ENCODE measurements at places on chromosomes 12 and 14. TPM values are rescaled to one million over a fixed set of nuclear protein-coding genes. Genes with fewer than 3 reads are reported as not detected.

DNA sequence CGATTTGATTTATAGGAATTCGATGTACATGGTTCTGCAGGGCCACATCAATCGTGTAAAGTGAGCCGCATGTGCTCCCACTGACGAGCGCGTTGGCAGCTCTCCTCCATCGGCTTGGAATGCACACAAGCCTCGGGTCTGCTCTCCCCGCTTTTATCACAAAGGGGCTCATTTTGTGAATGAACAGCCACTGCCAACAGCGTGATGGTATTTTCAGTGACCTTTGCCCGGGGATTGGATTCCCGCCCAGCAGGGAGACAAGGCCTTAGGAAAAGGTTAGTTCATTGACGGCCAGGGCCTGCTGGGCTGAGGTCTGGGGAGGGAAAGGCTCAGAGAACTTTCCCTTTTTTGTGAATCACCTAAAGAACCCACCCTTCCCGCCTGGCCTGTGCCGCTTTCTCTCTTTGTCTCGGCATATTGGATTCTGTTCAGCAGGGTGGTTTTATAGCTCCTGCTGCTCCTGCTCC, 232.1 kb downstream of the MSRB3 start:
- no peaks in the 10 kb centered on the region for H3K36me3 ChIP-seq
- H3K4me1 ChIP-seq, result peaks cover 16% of the 10 kb centered on the region
- peak; percentile 57 for DNase-seq
- H3K27ac ChIP-seq, result peak overlapping the region; percentile 81
- H3K27me3 ChIP-seq, result no peaks in the 10 kb centered on the region

DNA sequence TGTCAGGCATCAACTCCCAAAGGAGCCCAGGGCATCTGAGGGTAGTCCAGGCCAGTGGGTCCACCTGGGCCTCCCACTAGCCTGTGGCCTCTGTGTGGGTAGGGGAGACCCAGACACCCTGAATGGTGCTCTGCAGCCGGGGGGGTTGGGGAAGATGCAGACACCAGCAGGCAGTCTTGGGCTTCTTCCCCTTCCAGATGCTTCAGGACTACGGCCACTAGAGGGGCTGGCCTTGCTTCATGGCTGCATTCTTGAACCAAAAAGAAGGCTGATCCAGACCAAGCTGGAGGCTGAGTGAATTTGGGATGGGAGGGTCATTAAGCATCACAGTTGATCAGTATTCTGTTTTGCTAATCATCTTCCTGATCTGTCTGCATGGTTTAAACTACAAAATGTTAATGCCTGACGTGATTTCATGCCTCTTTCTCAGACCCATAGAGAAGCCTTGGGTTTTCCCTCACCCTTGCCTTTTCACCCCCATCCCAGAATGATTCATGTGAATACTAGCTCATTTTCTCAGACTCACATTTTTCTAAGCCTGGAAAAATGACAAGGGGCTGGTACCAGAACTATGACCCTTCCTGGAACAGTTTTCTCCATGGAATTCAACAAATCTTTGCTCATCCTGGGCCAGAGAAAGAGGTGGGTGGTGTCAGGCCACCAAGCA, 134.2 kb downstream of the NTF3 start:
- H3K4me1 ChIP-seq, result peaks cover 8% of the 10 kb centered on the region
- H3K27me3 ChIP-seq, result no peaks in the 10 kb centered on the region
- no peak for DNase-seq
- H3K4me3 ChIP-seq, result no peak overlapping the region

- H3K27ac ChIP-seq, result no peak overlapping the region
- peaks cover 6% of the 10 kb centered on the region for H3K4me1 ChIP-seq
- H3K36me3 ChIP-seq, result no peaks in the 10 kb centered on the region
- no peak overlapping the region for H3K4me3 ChIP-seq
- no peaks in the 10 kb centered on the region for H3K27me3 ChIP-seq
Measured at GRCh38 chr14:89576145-89576927, 159.3 kb upstream of the FOXN3 start.

DNA sequence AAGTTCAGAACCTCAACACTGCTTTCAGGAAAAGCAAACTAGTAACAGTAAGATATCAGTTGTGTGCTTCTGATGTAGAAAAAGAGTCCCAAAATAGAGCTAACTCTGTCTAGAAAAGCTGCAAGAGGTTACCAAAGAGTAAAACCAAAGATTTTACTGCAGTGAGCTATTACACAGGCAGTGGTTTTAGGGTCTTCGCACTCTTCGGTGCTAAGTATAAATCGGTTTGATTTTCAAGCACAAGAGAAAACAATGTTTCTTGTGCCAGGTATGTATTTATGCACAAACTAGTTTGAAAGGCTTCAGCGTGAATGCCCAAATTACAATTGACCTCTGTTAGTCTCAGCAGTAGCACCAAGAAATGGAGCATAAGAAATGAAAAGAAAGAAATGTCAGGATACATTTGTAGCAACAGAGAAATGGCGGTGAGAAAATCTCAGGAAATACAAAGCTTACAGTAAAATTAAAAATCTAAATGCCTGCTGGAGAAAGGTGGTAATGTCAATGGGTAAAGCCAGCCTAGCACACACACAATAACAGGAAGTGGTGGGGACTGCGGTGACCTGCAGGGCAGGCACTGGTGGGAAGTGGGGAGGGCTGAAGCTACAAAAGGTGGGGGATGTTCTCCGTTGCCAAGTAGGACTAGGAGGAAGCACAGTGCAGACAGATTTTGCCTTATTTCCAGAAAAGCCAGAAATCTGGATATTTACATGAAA, 18.0 kb upstream of the DYRK2 start:
- no peaks in the 10 kb centered on the region for H3K36me3 ChIP-seq
- no peak overlapping the region for H3K4me3 ChIP-seq

- H3K27me3 ChIP-seq, result no peaks in the 10 kb centered on the region
- peaks cover 8% of the 10 kb centered on the region for H3K4me1 ChIP-seq
- no peaks in the 10 kb centered on the region for H3K36me3 ChIP-seq
- no peak overlapping the region for H3K4me3 ChIP-seq
- no peak for DNase-seq
Measured at GRCh38 chr12:25866586-25867378, 91.7 kb upstream of the RASSF8 start.

DNA sequence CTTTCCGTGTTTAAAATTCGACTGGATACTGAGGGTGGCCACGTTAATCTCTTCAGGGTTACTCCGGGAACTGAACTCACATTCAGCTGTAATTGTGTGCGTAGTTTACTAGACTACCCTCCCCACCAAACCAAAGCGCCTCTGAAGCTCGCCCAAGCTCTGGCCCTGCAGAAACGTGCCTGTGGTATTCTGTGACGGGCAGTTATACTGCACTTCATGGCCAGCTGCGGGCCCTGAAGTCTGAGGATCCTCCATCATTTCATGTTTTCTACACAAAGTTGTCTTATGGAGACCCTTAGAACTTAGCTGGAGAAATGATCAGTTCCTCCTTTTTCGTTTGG, 688 bp downstream of the ZNF26 start:
- H3K27me3 ChIP-seq, result no peaks in the 10 kb centered on the region
- peaks cover 8% of the 10 kb centered on the region for H3K4me1 ChIP-seq
- H3K4me3 ChIP-seq, result peak overlapping the region; percentile 53
- no peak for DNase-seq

GRCh38 chr14:100224229-100224866, 14.6 kb upstream of the YY1 start:
- H3K4me3 ChIP-seq, result no peak overlapping the region
- no peaks in the 10 kb centered on the region for H3K27me3 ChIP-seq
- H3K27ac ChIP-seq, result peak overlapping the region; percentile 87
- H3K4me1 ChIP-seq, result peaks cover 36% of the 10 kb centered on the region
- H3K36me3 ChIP-seq, result no peaks in the 10 kb centered on the region

DNA sequence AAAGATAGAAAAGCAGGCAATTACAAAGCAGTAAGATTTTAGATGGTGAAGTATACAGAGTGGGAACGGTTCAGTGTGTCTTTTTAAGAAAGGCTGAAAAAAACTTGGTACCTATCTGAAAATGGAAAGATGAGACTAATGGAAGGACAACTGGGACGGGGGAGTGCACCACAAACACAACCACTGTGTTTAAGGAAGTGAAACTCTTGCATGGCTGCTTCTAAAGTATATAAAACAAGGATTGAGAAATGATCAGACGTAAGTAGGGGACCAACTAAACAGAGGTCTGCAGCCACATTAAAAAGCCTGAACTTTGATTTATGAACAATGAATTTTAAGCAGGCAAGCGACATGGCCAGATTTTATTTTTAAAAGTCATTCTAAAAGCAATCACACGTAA, 328.6 kb downstream of the MDGA2 start:
- no peak overlapping the region for H3K27ac ChIP-seq
- peaks cover 7% of the 10 kb centered on the region for H3K4me1 ChIP-seq

GRCh38 chr14:33237115-33237740, 298.5 kb downstream of the NPAS3 start:
- DNase-seq, result no peak
- H3K4me3 ChIP-seq, result no peak overlapping the region
- H3K4me1 ChIP-seq, result no peaks in the 10 kb centered on the region
- H3K27me3 ChIP-seq, result no peaks in the 10 kb centered on the region

GRCh38 chr12:117111821-117112595, 12.8 kb upstream of the TESC start:
- H3K4me3 ChIP-seq, result no peak overlapping the region
- no peak overlapping the region for H3K27ac ChIP-seq
- no peaks in the 10 kb centered on the region for H3K36me3 ChIP-seq
- no peaks in the 10 kb centered on the region for H3K4me1 ChIP-seq

DNA sequence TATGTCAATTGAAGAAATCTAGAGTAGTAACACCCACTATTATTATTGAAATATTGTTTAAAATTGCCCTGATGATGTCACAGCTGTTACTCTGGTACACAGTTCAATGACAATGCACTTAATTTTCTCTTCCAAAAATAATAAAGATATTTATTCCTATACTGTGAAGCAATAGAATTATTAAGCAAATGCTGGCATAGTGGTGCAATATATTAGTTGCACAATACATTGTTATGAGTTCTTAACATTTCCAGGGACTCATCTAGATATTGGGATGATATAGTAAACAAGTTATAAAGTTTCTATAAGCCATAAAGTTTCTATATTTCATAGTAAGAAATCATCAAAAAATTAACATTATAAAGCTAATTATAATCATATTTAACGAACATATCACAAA, 897.8 kb downstream of the LRFN5 start:
- H3K4me3 ChIP-seq, result no peak overlapping the region
- H3K4me1 ChIP-seq, result no peaks in the 10 kb centered on the region
- H3K27me3 ChIP-seq, result no peaks in the 10 kb centered on the region
- no peak overlapping the region for H3K27ac ChIP-seq
- no peaks in the 10 kb centered on the region for H3K36me3 ChIP-seq

- H3K4me3 ChIP-seq, result no peak overlapping the region
- peak overlapping the region; percentile 88 for H3K27ac ChIP-seq
- no peaks in the 10 kb centered on the region for H3K27me3 ChIP-seq
- no peaks in the 10 kb centered on the region for H3K36me3 ChIP-seq
Measured at GRCh38 chr12:105224399-105224798, 11.6 kb downstream of the APPL2 start.

- H3K27ac ChIP-seq, result no peak overlapping the region
- no peaks in the 10 kb centered on the region for H3K4me1 ChIP-seq
- DNase-seq, result peak; percentile 61
- peak overlapping the region; percentile 2 for H3K4me3 ChIP-seq
- no peaks in the 10 kb centered on the region for H3K36me3 ChIP-seq
Measured at GRCh38 chr14:91573894-91574837, 64.1 kb upstream of the PPP4R3A start.

DNA sequence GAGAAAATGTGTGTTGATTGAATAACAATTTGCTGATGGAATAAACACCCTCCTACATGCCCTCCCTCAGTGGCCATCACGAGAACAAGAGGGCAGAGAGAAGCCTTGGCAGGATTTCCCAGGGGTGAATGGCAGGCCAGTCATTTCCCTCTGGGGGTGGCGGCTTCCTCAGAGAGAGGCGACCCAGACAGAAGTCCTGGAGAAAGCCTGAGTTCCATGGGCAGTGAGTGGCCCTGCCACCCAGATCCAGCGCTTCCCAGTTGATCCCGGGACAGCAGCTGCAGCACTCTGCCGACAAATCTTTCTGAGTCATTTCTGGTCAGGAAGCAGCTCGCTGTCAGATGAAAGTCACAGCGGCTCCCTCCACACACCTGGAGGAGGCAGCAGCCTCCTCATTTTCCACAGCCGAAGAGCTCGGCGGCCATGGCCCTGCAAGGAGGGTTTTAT, 123.0 kb downstream of the SCARB1 start:
- peaks cover 17% of the 10 kb centered on the region for H3K4me1 ChIP-seq
- DNase-seq, result peak; percentile 56
- no peaks in the 10 kb centered on the region for H3K27me3 ChIP-seq
- H3K4me3 ChIP-seq, result no peak overlapping the region
- H3K27ac ChIP-seq, result peak overlapping the region; percentile 0
- H3K36me3 ChIP-seq, result no peaks in the 10 kb centered on the region

GRCh38 chr14:103527408-103528145, 1.4 kb upstream of the TRMT61A start:
- no peak for DNase-seq
- H3K4me3 ChIP-seq, result no peak overlapping the region
- peaks cover 55% of the 10 kb centered on the region for H3K4me1 ChIP-seq

DNA sequence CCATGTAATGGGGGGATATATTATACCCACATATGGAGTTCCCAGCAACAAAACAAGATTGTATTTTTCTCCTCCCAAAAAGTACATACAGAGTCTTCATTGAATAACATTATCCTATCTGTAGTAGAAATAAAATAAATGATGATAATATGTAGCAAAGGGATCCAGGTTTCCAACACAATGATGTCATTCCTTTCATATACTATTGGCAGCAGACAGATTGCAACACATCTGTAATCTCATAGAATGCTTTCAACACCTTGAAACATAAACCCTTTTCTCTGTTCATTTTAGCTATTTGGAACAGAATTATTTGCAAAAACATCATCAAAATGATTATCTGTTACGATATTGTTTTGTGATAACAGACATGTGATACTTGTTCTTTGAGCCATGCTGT, 317.6 kb downstream of the DPF3 start:
- peaks cover 6% of the 10 kb centered on the region for H3K27me3 ChIP-seq
- no peaks in the 10 kb centered on the region for H3K36me3 ChIP-seq
- H3K27ac ChIP-seq, result no peak overlapping the region
- no peaks in the 10 kb centered on the region for H3K4me1 ChIP-seq
- no peak overlapping the region for H3K4me3 ChIP-seq

SERPINA9 gene
- 0.60 TPM for total RNA-seq

DAO gene
- 0.90 TPM for total RNA-seq

APOF gene
- total RNA-seq, result 0.12 TPM

CCDC196 gene
- total RNA-seq, result not detected

TROAP gene
- total RNA-seq, result 4.1 TPM

KCNA1 gene
- 0.36 TPM for total RNA-seq

CACNA1C gene
- total RNA-seq, result 3.8 TPM

CLEC4C gene
- not detected for total RNA-seq

CISTR gene
- not detected for total RNA-seq

IGF1 gene
- 10.0 TPM for total RNA-seq

NOS1 gene
- total RNA-seq, result 0.04 TPM

TMEM132C gene
- total RNA-seq, result 10.6 TPM

TTC9 gene
- total RNA-seq, result 2.9 TPM

ARMH4 gene
- total RNA-seq, result 9.2 TPM
